Renal cortex interstitium (tissue), 15 donors: ENCODE measurements at places on chromosomes 11 and 22. TPM values are rescaled to one million over a fixed set of nuclear protein-coding genes. Genes with fewer than 3 reads are reported as not detected.

GRCh38 chr22:43978558-43978957 is 23.3 kb downstream of the SAMM50 start:
- DNase-seq: no peak

- no peak for DNase-seq
Observed at GRCh38 chr11:120147094-120147949, 9.4 kb upstream of the TRIM29 start.

DNA sequence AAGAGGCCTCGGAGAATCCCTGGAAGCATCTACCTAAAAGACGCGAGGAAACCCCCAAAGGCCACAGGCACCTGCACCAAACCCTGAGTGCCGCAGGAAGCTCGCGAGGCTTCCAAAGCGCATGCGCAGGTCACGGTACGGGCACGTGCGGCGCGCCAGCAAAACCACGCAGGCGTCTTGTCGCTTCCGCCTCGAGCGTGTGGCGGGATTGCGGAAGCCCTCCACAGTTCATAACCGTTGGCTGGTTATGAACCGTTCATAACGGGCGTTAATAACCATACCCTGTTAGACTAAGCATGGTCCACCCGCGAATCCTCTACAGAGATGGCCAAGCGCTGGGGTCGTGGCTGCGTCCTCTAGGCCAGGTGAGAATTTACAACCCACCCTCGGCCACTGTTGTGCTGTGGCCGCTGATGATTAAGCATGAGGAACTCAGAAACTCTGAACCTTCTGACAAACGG is 46.4 kb downstream of the MORC2 start:
- DNase-seq: peak; percentile 29

DNA sequence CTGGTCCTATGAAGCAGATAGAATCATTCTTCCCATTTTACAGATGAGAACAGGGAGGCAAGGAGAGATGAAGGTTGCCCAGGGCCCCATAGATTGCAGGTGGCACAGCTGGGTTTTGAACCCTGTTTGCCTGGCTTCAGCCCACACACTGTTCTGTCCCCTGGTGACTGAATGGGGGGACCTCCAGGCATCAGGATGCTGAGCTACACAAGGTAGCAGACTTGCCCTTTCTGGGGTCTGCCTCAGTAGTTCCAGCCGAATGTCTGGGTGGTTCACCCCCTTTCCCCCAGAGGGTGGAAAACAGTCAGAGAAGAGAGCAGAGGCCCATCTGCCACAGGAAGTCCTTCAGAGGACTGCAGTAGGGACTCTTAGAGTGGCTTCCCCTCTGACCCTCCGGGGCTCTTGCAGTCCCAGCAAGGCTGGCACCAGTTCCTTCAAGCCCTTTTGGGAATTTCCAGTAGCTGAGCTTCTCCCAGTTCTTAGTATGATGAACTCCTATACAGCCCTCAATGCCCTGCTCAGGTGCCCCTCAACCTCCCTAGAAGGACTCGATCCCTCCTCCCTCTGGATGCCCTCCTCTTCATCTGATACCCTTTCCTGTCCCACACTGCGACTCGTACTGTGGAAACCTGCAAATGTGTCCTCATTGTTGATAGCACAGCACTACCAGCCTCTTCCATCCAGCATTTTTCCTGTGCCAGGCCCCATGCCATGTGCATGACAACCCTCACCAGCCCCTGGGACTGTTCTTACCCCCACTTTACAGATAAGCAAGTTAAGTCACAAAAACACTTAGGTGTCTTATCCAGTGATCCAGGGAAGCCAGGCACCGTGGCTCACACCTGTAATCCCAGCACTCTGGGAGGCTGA is 82.8 kb downstream of the IGLL1 start:
- no peak for DNase-seq

- no peak for DNase-seq
Observed at GRCh38 chr11:92810423-92811064, 158.9 kb upstream of the MTNR1B start.

- no peak for DNase-seq
Observed at GRCh38 chr11:97092823-97093222, 703.0 kb downstream of the JRKL start.

DNA sequence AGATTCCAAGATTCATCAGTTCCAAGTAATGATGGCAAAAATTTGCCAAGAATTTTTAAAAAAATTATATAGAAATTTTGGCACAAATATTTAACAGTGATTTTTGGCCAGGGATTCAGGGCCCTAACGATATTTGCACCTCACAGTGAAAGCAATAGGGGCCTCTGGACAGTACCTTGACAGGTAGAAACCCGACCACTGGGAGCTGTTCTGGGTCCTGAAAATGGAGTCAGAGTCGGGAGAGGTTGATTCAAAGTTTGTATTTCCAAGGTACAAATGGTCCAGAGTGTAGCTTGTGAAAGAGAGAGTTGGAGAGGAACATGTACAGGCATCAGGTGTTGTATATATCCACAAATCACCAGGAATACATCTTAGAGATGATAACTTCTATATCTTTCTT is 41.6 kb downstream of the MRGPRX2 start:
- DNase-seq: peak; percentile 13

GRCh38 chr22:22228921-22229320 is 15.7 kb upstream of the VPREB1 start:
- DNase-seq: no peak

DNA sequence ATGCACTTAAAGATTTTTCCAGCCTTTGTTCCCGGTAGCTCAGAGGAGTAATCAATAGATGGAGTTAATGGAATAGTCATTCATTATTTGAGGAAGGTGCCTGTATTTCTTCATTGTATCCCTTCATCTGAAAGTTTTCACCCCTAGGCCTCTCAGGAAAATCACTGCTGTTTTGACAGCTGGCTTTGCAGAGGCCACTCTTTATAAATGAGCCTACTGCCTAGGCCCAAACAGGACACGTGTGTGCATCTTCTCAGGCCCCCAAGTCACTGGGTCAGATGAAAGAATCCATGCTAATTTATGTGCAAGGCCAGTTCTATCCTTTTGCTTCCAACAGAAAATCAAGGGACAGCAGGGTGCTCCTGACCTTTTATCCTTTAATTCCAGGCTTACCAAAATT is 76.8 kb downstream of the MPPED2 start:
- no peak for DNase-seq

GRCh38 chr11:60563553-60564235 is 48.5 kb downstream of the MS4A13 start:
- no peak for DNase-seq

DNA sequence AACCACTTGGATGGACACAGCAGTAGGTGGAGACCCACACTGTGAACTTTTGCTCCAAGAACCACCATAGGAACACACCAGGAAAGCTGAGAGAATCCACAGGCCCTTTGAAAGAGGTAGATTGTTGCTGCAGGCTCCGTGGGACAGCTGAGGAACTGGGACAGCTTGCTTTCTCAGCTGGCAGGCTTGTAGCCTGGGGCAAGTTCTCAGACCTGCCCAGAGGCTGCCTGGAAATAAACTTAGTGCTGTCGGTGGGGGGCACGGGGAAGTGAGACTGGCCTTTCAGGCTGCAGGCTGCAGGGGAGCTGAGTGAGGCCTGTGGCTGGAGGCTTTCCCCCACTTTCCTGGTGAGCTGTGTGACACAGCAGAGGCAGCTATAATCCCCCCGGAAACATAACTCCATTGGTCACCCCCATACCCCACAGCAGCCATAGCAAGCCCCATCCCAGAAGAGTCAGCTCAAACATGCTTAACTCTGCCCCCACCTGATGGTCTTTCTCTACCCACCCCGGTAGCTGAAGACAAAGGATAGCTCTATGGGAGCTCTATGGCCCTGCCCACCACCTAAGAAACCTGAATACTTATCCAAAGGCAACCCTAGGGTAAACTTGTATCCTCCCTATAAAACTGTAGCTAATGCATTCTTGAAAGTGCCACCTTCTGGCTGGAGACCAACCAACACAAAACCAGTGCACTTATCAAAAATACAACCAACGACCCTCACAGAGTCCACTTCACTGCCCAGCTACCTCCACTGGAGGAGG is 21.4 kb upstream of the ACRV1 start:
- no peak for DNase-seq

- no peak for DNase-seq
Observed at GRCh38 chr11:35235936-35236666, 97.1 kb downstream of the CD44 start.

DNA sequence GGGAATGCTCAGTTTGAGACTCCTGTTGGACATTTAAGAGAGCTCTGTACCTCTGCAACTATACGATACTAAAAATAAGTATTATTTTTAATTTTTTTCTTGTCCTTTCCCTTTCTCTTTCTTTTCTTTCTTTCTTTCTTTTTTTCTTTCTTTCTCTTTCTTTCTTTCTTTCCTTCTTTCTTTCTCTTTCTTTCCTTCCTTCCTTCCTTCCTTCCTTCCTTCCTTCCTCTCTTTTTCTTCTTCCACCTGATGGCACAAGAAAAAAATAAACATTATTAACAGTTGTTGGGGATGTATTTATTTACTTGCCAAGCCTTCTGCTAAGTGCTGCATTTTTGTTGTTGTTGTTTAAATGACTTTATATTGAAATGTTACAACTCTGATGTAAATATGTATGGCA is 39.5 kb downstream of the GRAMD1B start:
- DNase-seq: no peak

DNA sequence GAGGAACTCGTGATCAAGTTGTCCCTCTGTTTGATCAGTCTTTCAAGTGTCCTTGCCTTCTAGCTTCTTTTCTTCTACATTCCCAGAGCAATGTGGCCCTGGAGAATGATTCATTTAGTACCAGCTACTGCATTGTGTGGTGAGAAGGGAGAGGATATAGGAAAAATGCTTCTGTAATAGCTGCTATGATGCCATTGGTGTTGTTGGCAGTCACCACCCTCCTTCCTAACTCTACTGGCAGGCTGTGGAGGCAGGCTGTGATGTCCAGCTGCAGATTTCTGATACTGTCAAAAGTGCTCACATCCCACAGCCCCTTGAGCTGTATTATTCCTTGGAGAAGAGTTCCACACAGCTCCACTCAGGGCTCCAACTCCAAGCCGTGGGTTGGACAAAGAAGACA is 52.8 kb downstream of the ENDOD1 start:
- DNase-seq: no peak

- no peak for DNase-seq
Observed at GRCh38 chr11:65574109-65574810, 1.6 kb upstream of the EHBP1L1 start.

DNA sequence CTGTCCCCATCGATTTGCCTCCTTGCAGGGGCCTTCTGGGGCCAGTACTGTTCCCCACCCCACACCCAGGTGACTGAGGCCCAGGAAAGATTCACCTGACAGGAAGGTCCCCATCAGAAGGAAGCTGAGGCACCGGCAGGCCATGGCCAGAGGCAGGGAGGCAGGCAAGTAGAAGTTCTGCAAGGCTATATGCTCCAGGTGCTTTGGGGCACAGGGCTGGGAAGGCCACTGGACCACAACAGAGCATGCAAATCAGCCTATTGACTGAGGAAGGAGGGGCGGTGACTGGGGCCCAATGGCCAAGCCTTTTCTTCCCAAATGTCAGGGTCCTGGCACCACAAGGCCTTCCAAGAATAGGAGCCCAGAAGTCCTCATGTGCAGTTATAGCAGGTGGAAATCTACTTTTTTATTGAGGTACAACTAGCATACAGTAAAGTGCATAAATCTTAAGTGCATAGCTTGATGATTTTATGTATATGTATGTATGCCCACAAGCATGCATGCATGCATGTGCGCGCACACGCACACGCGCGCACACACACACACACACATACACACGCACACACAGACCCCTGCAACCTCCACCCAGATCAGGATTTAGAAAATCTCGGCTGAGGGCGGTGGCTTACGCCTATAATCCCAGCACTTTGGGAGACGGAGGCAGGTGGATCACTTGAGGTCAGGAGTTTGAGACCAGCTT is at the start of gene VPREB3:
TSS of gene VPREB3 (minus strand) at position 206 of the 700 bp plus-strand sequence. CDS start at position 144, 62 bp downstream.
- no peak for DNase-seq

- no peak for DNase-seq
Observed at GRCh38 chr11:120655589-120655988, 144.0 kb downstream of the GRIK4 start.

DNA sequence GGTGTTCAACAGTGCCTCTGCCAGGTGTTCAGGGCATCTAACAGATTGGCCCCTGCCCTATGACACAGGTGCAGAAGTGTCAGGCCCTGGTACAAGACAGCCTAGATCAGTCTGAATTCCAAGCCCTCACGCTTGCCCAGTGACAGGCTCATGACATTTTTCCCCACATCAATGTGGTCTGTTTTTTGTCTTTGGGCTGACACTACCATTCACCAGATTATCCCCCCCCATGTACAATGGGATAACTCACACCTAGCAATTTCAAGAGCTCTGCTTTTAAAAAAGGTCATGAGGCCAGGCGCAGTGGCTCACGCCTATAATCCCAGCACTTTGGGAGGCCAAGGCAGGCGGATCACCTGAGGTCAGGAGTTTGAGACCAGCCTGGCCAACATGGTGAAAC is 155.5 kb upstream of the PITPNB start:
- DNase-seq: no peak

DNA sequence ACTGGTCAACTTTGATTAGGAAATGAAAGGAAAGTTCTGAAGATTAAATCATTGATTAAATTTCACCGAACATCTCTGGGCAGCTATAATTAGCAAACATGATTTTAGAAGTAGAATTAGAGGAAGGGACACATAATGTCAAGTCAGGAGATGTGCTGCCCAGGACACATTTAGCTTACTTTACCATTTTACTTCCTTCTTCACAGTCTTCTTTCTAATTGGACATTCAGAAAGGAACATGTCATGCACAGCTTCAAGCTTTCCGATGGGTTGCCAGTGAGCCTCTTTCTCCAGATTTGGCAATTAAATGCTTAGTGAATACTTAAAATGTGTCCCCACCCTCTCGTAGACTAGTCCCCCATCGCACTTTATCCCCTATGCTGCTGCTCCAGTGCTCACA is 234.7 kb downstream of the FAM76B start:
- no peak for DNase-seq

- DNase-seq: no peak
Observed at GRCh38 chr11:45960387-45961095, 38.1 kb downstream of the LARGE2 start.

GRCh38 chr11:60754887-60755286 is 1.8 kb upstream of the MS4A15 start:
- no peak for DNase-seq

- no peak for DNase-seq
Observed at GRCh38 chr22:23363683-23364082, 183.4 kb downstream of the BCR start.

GRCh38 chr11:61659413-61660196 is 20.6 kb upstream of the DAGLA start:
- no peak for DNase-seq

The FOLR1 gene
- polyA plus RNA-seq: 59.7 TPM

The RNASEH2C gene
- 36.1 TPM for polyA plus RNA-seq

The CATSPER1 gene
- not detected for polyA plus RNA-seq

The BTG4 gene
- not detected for polyA plus RNA-seq

The INPP5J gene
- 5.4 TPM for polyA plus RNA-seq

The PTGDR2 gene
- 0.09 TPM for polyA plus RNA-seq

The KDM4D gene
- 2.0 TPM for polyA plus RNA-seq

The CD151 gene
- 140 TPM for polyA plus RNA-seq

The NRXN2 gene
- polyA plus RNA-seq: 13.1 TPM

The OR56A1 gene
- polyA plus RNA-seq: not detected

The C11orf42 gene
- 1.0 TPM for polyA plus RNA-seq
